ENCODE measurements at places on chromosomes 13 and 19.
A peak's percentile ranks its signal among the peaks of the same experiment; 100 is the strongest.

- DNase-seq: no peak
Observed at GRCh38 chr13:30413842-30414241, 8.5 kb upstream of the UBE2L5 start.

- DNase-seq: no peak
Observed at GRCh38 chr13:45413826-45414307, 4.3 kb downstream of the SLC25A30 start.

- DNase-seq: no peak
Observed at GRCh38 chr13:93745884-93746283, 519.3 kb downstream of the GPC6 start.

- peak; percentile 7 for DNase-seq
Observed at GRCh38 chr13:107258599-107259187, 690.8 kb upstream of the ARGLU1 start.

- no peak for DNase-seq
Observed at GRCh38 chr19:2201473-2202148, 34.5 kb downstream of the PLEKHJ1 start.

DNA sequence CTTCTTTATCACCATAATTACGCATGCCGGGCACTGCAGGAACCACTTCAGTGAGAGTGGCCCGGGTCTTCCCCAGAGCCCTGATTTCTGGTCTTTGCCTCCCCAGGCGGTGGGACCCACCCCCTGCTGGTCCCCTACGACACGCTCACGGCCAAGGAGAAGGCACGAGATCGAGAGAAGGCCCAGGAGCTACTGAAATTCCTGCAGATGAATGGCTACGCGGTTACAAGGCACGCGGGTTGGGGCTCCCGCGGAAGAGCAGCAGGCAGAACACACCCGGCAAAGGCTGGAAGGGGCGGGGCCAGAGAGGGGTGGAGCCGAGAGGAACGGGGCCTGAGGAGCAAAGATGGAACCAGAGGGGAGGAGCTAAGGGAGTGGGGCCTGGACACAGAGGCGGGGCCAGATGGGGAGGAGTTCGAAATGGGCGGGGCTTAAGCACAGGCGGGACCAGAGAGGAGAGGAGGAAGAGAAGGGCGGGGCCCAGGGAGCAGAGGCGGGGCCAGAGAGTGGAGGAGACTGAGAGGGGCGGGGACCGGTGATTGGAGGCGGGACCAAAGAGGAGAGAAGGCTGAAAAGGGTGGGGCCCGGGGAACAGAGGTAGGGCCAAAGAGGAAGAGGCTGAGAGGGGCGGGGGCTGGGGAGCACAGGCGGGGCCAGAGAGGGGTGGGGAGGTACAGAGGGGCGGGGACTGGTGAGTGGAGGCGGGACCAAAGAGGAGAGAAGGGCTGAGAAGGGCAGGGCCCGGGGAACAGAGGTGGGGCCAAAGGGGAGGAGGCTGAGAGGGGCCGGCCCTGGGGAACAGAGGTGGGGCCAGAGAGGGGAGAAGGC is 73.4 kb downstream of the RYR1 start:
- DNase-seq: peak; percentile 43

GRCh38 chr19:21158523-21159135 is 16.8 kb downstream of the ZNF431 start:
- peak; percentile 22 for DNase-seq

- no peak for DNase-seq
Observed at GRCh38 chr19:6087074-6087571, 23.2 kb downstream of the RFX2 start.

DNA sequence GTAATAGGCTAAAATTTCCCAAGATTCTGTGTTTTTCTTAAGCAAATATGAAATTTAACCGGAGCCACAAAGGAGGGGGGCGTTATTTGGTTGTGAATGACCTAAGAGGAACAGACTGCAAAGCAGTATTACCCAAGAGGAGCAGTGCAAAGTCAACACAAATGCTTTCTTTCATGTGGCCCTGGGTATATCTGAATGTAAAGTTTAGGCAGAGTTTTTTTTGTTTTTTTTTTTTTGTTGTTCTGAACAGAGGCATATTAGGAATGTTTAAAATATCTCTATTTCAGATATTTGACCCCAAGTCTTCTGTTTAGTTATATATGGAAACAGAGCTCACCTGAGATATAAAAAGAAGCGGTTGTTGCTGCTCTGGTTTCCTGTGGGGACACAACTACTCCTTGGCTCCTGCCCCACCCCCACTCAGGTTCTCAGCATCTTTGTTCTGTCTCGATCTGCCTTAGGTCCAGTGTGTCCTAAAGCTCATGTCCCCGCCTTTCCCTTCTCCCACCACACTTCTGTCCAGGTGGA is 220.7 kb downstream of the RFC3 start:
- DNase-seq: no peak

DNA sequence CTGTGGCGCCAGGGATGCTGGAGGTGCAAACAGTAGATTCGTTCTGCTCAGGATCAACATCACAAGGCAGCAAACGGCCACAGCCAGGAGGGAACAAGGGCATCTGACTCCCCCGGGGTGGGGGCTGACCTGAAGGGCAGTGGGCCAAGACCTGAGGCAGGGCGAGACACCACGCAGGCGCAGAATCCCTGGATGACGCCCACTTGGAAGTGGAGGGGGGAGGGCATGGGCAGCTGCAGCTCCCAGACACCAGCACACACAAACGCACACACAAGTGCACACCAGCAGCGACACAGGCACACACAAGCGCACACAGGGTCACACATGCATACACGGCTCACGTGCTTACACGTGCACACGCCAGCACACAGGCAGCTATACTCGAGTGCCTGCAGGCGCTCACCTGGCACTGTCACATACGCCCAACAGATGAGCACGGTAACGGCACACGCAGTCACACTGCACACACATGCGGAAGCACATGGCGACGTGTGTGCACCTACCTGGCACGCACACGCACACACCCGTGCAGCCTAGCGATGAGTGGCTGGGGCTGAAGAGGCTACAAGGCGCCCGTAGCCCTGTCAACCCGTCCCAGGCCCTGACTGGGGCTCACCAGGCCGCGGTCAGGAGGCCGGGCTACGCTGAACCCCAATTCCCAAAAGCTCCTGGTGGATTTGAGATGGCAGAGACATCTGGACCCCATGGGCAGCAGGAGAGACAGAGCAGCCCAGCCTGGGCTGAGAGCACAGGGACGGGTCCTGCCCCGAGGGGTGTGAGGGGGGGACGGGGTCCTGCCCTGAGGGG is 5.5 kb downstream of the C2CD4C start:
- DNase-seq: no peak

DNA sequence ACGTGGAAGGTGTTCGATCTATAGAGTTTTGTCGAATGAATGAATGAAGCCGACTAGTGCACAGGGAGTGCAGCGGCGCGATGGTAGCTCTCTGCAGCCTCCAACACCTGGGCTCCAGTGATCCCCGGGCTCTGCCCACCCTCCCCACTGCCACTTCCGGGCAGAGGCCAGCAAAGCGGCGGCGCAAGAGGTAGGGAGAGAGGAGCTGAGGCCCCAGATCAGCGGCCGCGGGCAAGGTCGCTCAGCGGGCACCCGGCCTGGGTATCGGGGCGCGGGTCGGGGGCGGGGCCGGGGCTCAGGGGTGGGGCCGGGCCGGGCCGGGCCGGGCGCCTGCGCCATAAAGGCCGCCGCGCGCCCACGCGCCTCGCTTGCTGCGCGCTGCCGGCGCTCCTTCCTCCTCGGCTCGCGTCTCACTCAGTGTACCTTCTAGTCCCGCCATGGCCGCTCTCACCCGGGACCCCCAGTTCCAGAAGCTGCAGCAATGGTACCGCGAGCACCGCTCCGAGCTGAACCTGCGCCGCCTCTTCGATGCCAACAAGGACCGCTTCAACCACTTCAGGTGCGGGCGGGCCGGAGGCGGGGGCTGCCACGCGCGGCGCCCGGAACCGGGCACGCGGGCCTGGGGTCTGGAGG is at the start of gene GPI:
TSS of gene GPI (plus strand) at position 367 of the 633 bp plus-strand sequence. CDS start at position 438, 71 bp downstream.
- peak; percentile 22 for DNase-seq

GRCh38 chr13:47671776-47672175 is 329.3 kb downstream of the SUCLA2 start:
- DNase-seq: no peak

DNA sequence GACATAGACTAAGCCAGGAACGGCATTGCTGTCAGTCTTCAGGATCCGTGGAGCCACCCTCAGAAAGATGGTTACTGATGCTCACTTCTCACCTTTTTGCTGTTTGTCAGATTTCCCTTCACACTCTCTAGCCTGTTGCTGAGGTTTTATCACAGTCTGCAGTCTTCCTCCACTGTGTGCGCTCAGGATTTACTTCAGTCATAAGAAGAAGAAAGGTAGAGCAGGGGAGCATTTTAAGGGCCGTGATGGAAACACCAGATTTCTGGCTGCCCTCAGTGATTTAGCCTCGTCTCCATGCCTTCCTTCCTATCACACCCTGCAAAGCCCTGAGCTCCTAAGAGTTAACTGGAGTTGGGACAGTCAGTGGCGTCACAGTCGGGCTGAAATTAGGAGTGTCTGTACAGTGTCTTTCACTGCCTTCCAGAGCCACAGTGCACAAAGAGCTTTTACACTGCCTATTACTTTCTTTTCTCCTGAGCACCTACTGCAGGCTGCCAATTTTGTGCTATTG is 60.0 kb upstream of the GPR183 start:
- no peak for DNase-seq

DNA sequence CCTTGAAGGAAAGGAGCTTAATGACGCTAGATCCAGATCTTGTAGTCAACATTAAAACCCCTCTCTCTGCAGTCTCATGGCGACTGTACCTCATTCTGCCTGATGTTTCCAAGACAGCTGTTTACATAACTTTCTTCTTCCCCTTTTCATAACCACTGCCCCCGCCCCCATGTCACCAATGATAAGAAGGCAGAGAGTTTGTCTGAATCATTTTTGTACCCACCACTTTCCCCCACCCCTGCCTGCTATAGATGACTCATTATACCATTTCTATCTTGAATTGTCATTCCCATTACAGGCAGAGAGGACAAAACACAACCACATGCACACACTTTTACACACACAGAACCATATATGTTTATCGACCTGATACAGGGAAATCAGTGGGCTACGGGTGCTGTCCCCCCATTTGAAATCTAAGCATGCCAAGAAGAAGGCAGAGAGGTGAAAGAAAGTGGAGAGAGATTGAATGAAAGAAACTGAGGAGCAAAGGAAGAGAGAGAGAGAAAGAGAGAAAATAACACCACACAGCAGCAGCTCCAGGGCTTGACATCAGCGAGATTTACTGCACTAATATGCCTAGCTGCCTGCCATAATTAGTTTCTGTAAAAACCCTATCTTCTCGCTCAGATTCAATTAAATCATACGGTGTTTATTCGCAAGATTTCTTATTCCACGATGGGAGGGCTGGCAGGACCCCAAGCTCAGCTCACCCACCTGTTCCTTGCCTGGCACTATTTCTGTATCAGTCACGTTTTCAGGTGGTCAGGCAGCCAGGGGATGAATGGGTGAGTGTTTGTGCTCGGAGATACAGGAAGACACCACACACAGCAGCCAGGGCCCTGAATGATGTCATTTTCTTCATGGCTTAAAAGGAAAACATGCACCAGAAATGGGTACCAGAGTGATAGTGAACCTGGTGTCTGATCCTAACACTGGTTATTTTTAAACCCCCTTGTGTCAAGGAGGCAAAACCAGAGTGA is 114.3 kb upstream of the SERP2 start:
- peak; percentile 44 for DNase-seq

GRCh38 chr13:52394586-52394985 is 11.4 kb downstream of the THSD1 start:
- DNase-seq: no peak

- DNase-seq: peak; percentile 24
Observed at GRCh38 chr19:11699931-11700794, 38.6 kb downstream of the ZNF823 start.

DNA sequence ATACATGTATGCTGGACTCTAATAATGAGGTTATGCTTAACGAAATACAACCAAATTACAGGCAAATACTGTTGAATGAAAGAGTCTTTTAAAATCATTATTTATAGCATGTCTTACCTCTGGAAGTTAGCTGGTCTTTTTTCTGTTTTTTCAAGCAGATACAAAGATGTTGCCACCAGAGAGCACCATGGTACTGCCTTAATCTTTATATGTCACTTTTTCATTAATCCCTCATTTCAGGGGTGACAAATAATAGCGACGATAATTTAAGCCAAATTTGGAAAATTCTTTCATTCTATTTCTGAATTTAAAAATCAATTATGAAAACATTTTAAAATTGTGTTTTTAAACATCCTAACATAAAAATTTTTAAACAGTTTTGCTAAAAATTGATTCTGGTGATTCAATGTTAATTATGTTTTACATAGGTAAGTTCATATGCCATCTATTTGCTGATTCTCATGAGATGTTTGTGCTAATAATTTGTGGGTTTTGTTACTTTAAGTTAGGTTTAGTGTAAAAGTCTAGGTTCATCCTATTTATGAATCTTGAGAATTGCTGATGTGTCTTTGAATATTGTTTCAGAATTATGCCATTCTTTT is 379.3 kb upstream of the SGCG start:
- DNase-seq: peak; percentile 6

- no peak for DNase-seq
Observed at GRCh38 chr13:51811046-51811445, 7.1 kb upstream of the DHRS12 start.

DNA sequence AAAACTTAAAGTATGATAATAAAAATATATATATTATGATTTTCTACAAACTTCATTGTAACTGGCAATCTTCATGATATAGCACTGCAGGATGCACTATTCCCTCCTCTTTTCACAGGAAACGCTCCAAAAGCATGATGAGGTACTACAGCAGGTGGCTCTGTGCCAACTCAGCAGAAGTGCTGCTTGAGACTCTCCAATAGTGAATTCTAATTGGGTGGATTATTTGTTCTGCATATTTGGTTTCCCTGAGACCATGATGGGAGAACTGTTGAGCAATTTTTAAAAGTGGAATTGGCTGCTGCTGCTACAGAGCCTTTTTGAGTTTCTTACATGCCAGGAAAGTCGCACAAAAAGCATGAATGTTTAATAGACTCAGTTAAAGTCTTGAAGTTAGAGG is 1782.4 kb upstream of the PCDH20 start:
- peak; percentile 79 for DNase-seq

- DNase-seq: no peak
Observed at GRCh38 chr19:31658993-31659896, 310.0 kb upstream of the TSHZ3 start.

GRCh38 chr13:19862481-19863313 is 752 bp downstream of the ZMYM5 start:
- DNase-seq: peak; percentile 14

DNA sequence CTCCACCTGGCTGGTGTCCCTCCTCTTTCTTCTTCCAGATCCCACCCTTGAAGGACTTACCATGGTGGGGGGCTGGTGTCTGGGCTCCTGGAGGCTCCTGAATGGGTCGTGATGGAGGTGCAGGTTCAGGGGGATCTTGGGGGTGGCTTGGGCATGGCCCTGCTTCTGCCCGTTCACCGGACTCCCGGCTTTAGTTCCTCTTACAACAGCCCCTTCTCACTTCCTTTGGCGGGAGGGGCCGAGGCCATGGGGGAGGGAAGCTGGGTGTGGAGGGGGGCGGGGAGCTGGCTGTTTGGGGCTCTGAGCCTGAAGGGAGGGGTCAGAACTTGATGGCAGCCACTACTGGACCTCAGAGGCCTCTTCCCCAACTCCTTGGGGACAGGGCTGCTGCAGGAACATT is at the start of gene MYO1F:
TSS of gene MYO1F (minus strand) at position 196 of the 400 bp plus-strand sequence. CDS start at position 63, 133 bp downstream.
- no peak for DNase-seq

GRCh38 chr19:57096685-57097361 is 23.0 kb upstream of the USP29 start:
- DNase-seq: no peak

- DNase-seq: peak; percentile 36
Observed at GRCh38 chr13:23680845-23681669, 110.8 kb downstream of the TNFRSF19 start.
